ENCODE measurements at places on chromosomes 16 and 17.

GRCh38 chr17:50961282-50962220 lies 95.4 kb upstream of the TOB1 start:
- no peak for DNase-seq

- DNase-seq, result no peak
Observed at GRCh38 chr16:3859889-3860288, 20.6 kb downstream of the CREBBP start.

DNA sequence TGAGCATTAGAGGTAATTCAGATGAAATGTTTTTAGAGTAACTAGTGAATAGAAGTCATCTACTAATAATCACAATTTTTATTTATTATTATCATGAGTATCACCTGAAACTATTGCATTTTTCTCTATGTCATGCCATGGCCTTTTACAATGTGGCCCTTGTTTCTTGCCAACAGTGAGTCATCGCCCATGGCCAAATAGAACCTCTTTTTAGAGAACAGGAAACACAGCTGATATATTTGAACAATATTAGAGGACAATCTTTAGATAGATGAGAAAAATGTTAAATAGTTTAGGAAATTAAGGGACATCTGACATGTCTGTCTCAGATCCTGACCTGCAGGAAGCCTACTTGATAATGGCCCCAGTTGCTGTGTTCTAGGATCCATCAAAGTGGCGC lies 1584.4 kb upstream of the GOT2 start:
- no peak for DNase-seq

DNA sequence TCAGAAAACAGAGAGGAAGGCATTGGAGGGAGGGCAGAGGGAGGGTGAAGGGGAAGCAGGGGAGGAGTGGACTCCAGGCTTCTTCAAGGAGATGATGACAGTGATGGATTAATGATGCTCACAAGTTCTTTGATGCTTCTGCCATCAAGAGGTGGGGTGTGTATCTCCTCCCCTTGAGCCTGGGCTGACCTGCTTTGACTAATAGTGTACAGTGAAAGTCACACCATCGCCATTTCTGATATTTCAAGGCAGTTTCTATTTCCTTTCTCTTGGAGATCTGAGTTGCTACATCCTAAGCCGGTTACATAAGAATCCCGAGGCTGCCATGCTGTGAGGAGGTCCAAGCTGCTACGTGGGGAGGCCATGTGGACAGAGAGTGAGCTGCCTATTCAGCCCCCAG lies 312.5 kb downstream of the MAF start:
- DNase-seq, result no peak

DNA sequence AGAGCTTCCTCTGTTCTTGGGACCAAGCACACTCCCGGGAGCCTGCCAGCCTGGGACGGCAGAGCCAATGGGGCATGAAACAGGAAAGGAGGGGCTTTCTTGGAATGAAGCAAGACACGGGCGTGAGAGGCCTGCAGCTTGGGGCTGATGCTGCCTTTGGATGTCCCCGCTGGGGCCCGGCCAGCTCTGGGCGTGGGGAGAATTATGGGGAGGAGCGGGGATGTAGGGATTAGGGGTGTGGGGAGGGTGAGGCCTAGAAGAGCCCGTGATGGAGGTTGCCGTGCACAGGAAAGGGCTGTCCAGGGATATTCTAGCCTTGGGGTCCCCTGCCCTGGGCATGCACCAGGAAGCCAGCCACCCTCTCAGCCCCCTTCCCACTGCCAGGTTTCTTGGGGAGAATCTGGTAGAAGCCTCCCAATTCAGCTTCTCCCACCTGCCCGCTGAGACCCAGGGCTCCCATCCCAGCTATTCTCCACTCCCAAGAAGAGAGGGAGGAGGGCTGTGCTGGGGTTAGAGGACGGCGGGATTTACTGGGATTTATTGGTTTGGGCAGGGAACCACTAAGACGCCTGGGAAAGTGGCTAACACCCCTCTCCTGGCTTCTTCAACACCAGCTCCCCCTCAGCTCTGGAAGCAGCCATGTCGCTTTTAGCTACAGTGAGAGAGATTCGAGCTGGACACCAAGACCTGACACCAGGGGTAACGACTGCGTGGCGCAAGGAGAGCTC lies 20.0 kb upstream of the NXPH3 start:
- DNase-seq, result no peak

DNA sequence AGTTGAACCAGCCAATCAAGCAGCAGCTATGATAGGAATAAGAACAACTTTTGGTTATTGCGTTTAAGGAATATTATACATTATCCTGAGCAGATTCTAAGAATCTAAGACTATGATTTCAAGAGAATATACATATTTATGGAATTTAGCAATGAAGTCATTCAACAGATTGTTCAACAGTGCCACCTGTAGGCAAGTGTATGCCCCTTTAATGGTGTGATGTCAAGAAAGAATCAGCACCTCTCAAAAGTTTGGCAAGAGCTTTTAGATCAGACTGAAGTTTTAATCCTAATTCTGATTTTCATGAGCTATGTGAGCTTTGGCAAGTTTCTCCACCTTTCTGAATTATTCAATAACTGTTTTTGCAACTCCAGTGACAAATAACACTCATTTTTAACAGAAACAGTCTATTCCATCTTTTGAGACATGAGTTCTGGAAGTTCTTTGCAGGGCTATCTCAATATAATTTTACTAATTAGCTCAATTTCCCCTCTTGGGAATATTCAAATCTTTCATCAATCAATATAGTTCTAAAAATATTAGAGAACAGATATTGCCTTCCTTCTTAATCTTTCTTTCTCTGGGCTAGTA lies 474.3 kb upstream of the TOM1L1 start:
- DNase-seq, result no peak

DNA sequence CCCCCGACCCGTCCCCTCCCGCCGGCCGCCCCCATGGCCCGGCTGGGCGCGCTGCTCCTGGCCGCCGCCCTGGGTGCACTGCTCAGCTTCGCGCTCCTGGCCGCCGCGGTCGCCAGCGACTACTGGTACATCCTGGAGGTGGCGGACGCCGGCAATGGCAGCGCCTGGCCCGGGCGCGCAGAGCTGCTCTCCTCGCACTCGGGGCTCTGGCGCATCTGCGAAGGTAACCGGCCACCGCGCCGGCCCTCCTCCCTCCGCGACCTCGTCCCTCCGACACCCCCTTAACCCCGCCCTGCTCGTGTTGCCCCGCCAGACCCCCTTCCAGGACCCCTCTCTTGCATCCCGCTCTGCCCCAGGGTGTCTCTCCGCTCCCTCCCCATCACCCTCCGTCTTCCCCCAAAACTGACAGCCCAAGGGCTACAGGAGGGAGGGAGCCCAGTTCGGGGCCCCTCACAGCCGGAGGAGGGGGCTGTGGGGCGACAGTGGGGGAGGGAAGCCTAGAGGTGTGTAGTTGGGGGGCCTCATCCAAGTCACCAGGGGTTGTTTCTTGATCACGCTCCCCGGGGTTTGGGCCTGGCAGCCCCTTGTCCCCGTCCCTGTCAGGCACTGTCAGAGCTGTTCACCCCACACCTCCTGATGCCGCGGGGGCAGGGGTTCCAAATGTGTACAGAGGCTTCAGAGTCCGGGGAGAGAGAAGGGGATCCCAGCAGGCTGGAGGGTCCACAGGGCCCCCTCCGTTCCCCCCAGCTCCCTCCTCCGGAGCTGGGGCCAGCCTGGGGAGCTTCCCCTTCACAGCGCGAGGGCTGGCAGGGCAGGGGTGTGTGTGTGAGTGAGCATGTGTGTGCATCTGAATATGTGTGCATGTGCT lies 794 bp downstream of the TMEM235 start:
- DNase-seq, result no peak

DNA sequence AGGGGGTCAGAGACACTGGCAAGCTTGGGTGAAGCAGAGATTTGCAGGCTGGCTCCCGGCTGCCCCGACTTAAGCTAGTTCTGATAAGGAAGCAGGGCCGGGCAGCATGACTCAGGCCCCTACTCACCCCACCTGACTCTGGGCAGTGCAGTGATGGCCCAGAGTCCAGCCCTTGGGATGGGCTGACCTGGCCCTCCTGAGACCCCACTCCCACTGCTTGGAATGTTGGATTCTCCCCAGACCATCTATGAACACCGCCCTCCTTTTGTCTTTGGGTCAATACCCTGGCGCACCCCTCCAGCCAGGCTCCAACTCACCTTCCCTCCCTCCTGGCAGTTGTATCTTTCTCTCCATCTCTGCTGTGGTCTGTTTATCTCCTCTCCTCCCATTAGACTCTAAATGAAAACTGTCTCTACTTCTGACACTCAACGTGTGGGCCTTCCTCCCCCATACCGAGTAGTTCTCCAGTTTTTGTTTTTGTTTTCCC lies 21.0 kb downstream of the LGALS3BP start:
- DNase-seq, result no peak

GRCh38 chr17:30148376-30148775 lies 31.8 kb downstream of the NSRP1 start:
- no peak for DNase-seq

DNA sequence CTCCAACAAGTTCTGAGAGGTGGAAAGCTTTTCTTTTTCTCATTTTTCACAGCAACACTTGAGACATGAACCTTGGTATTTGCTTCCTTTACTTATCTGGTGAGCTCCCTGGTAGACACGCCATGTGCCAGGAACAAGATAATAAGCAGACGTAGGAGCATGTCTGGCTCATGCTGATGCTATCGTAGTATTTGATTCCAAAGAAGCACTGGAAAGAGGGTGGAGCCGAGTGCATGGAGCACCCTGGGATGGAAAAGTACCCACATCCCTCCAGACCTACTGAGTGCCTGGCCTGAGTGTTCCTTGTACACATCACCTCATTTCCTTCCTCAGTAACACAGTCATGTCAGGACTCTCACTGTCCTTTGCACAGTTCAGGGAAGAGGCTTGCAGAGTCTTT lies 231.0 kb downstream of the CBLN1 start:
- no peak for DNase-seq

Measured in stimulated activated CD8-positive, alpha-beta memory T cell treated with anti-CD3 and anti-CD28 coated beads, Interleukin-4, amount 100 ng/mL, for 1 hour (primary cell).